H1 (cell line): ENCODE measurements at places on chromosomes 11 and 22. TPM values are rescaled to one million over a fixed set of nuclear protein-coding genes. Genes with fewer than 3 reads are reported as not detected.

The OR51Q1 gene
- not detected in 2 replicates for total RNA-seq

The TENM4 gene
- 7.2 and 8.8 TPM in 2 replicates for total RNA-seq

The TMEM132A gene
- total RNA-seq, result 97.9 and 98.2 TPM in 2 replicates

The CD248 gene
- total RNA-seq, result 3.7 and 3.9 TPM in 2 replicates

The AIFM3 gene
- total RNA-seq, result 0.86 and 1.4 TPM in 2 replicates

The C22orf42 gene
- not detected in 2 replicates for total RNA-seq

The IL17REL gene
- 0.08 and 0.20 TPM in 2 replicates for total RNA-seq

The TMA7B gene
- not detected in 2 replicates for total RNA-seq

The GLYAT gene
- total RNA-seq, result not detected in 2 replicates

DNA sequence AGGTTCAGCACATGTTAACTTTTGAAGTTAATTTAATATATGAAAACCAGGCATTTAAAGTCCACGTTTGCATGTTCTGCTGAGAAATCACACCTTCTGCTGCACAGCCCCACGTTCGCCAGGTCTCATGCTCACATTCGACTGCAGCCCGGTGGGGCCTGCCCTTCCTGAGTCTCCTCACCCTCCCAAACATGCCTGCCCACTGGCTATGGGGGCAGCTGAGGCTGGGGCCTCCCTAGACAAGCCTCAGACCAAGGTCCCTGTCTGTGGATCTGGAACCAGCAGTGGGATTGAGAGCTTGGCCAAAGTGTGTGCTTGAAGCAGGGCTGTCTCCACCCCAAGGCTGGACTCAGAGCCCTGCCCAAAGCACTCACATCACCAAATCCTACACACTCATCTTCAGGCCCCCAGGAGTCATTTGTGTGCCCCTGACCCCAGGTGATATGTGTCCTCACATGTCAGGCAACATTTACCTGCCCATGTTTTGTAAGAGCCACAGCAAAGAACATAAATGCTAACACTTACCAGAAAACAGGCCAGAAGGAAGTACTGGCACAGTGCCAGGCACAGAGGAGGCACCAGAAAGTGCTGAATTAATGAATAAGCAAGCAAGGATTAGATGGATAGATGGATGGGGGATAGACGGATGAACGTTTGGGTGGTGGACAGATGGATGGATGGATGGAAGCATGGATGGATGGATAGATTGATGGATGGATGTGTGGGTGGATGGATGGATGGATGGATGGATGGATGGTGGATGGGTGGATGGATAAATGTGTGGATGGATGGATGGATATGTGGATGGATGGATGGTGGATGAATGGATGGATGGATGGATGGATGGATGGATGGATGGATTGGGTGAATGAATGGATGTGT is 9.4 kb upstream of the FADD start:
- H3K27ac ChIP-seq, result no peak overlapping the region; the same call in 1 of the 2 replicates
- no peak overlapping the region for H3K4me3 ChIP-seq
- no peaks in the 10 kb centered on the region for H3K4me1 ChIP-seq
- no peak for DNase-seq
- H3K36me3 ChIP-seq, result no peaks in the 10 kb centered on the region

DNA sequence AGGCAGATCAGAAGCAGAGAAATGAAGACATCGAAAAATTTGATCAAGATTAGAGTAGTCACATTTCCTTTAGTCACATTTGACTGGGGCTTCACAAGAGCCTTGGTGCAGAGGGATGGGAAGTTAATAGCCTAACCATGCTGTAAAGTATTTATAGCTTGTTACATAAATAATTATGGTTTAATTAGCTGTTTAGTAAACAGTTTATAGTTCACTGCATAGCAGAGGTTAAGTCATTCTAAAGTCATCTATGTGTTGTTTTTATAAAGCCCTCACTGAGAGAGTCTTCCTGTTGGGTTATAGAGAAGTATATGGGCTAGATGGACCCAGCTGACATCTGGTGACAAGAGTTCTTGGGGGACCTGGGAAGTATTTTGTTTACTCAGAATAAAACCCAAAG is 47.1 kb downstream of the INSC start:
- DNase-seq, result no peak
- H3K4me1 ChIP-seq, result no peaks in the 10 kb centered on the region
- no peaks in the 10 kb centered on the region for H3K27me3 ChIP-seq
- H3K4me3 ChIP-seq, result no peak overlapping the region

- peak; percentile 67 for DNase-seq
- peaks cover 12% of the 10 kb centered on the region; the same call in 1 of the 2 replicates for H3K27me3 ChIP-seq
- H3K36me3 ChIP-seq, result no peaks in the 10 kb centered on the region
- no peak overlapping the region for H3K27ac ChIP-seq
Measured at GRCh38 chr11:124195189-124195734, 12.1 kb downstream of the OR10D3 start.

GRCh38 chr22:44609400-44609988 is 92.5 kb upstream of the PRR5 start:
- no peak overlapping the region; the same call in 1 of the 2 replicates for H3K27ac ChIP-seq
- no peak overlapping the region for H3K4me3 ChIP-seq
- no peaks in the 10 kb centered on the region for H3K36me3 ChIP-seq
- no peak for DNase-seq
- H3K4me1 ChIP-seq, result peaks cover 8% of the 10 kb centered on the region; the same call in 1 of the 2 replicates

DNA sequence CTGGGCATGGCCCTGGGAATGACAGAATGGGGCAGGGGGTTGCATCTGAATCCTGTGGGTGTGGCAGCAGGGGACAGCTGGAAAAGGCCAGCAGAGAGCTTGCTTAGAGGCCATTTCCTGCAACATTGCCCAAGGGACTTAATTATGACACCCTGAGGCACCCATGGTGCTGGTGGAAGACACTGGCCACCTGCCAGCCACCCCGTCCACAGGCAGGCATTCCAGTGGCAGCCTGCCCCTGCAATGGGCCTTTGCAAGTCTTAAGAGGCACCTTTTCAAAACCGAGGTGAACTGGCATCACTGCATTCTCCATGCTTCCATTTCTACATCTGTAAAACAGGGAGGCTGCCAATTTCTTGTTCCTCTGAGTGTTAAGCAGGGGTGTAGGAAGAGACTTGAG is 21.6 kb upstream of the SUSD2 start:
- no peak for DNase-seq
- H3K27ac ChIP-seq, result no peak overlapping the region
- no peak overlapping the region for H3K4me3 ChIP-seq
- H3K27me3 ChIP-seq, result peaks cover under 1% of the 10 kb centered on the region

DNA sequence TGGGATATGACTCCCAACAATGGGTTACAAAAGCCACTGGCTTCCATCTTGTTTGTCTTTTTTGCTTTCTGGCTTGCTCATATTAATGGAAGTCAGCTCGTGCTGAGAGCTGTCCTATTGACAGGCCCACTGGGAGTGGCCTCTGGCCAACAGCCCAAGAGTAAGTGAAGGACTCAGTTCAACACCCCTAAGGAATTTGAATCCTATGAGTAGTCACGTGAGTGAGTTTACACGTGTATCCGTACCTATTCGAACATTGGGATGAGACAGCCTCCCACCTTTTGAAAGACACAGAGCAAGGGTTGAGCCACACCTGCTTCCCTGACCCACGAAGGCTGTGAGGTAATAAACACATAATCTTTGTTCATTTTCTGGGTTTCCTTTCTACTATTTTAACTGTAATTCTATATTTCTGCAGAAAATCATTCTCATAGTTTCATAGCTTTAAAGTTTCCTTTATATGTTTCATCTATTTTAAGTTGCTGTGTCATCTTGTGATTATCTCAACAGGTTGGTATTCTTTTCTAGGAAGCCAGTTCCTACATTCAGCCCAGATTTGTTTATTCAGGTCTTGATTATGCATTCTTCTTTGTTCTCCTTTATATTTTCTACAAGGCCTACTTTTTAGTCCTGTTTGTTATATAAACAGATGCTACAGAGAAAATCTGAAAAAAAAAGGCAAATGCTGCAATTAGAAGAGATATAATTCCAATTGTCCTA is 802.3 kb downstream of the CNTN5 start:
- H3K4me1 ChIP-seq, result no peaks in the 10 kb centered on the region
- H3K4me3 ChIP-seq, result no peak overlapping the region
- no peak overlapping the region for H3K27ac ChIP-seq
- H3K36me3 ChIP-seq, result no peaks in the 10 kb centered on the region

GRCh38 chr11:78742430-78742829 is 167.8 kb upstream of the NARS2 start:
- DNase-seq, result no peak
- no peaks in the 10 kb centered on the region for H3K27me3 ChIP-seq
- H3K4me1 ChIP-seq, result no peaks in the 10 kb centered on the region
- no peak overlapping the region for H3K4me3 ChIP-seq

DNA sequence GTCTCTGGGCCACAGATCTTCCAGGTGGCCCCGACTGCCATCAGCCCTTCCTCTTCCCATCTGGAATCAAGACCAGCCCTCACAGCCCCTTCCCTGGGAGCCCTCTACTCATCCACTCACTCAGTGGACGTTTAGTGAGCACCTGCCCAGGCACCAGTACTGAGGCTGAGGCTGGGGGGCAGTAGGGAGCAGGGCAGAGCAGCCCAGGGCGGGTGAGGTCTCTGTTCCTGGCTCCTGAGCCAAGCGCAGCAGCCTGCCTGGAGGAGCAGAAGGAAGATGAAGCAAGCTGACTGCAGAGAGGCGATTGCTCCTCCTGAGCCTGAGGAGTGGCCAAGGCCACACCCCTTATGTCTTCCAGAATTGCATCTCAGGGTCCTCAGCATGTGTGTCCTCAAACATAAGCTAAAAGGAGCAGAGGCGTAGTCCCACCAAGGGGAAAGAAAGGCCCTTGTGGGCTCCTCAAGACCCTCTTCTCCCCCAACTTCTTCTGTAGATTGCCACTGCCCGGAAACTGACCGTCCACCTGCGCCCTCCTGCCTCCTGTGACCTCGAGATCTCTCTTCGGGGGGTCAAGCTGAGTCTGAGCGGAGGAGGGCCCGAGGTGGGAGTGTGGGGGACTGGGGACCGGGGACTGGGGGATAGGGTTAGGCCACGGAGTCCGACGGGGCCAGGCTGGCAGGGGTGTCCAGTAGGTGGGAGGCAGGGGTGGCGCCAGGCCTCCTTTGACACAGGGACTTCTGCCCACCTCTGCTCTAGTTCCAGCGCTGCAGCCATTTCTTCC is 5.8 kb downstream of the MAPK8IP2 start:
- no peaks in the 10 kb centered on the region for H3K36me3 ChIP-seq
- peaks cover 41% of the 10 kb centered on the region for H3K27me3 ChIP-seq
- H3K27ac ChIP-seq, result no peak overlapping the region
- DNase-seq, result no peak
- H3K4me1 ChIP-seq, result no peaks in the 10 kb centered on the region
- no peak overlapping the region for H3K4me3 ChIP-seq

GRCh38 chr11:45730014-45730413 is 64.6 kb upstream of the CHST1 start:
- H3K4me3 ChIP-seq, result no peak overlapping the region
- H3K36me3 ChIP-seq, result no peaks in the 10 kb centered on the region

DNA sequence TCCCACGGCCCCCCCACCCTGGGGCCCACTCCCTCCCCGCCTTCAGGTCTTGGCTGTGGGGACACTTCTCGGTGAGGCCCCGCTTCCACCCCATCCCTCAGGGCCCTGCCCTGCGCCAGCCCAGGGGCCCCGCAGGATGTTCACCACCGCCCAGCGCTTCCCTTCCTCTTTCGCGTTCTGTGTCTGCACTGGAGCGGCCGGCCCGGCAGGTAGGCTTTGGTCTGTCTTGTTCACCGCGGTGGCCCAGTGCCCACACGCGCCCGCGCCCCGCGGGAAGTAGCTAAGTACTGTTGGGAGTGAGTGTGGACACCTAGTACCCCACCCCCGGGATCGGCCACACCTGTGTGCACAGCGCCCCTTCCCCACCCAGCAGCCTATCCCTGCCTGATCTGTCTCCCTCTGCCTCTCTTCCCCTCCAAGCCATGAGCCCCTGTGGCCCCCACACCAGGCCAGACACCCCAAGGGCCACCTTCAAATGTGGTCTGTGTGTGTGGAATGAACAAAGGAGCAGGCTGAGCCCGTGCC is 85.4 kb downstream of the WNT7B start:
- H3K4me1 ChIP-seq, result no peaks in the 10 kb centered on the region
- DNase-seq, result no peak
- no peak overlapping the region for H3K4me3 ChIP-seq
- no peaks in the 10 kb centered on the region for H3K36me3 ChIP-seq
- H3K27me3 ChIP-seq, result no peaks in the 10 kb centered on the region

- H3K36me3 ChIP-seq, result no peaks in the 10 kb centered on the region
- H3K27me3 ChIP-seq, result no peaks in the 10 kb centered on the region
- no peak overlapping the region for H3K4me3 ChIP-seq
- no peaks in the 10 kb centered on the region for H3K4me1 ChIP-seq
- no peak overlapping the region for H3K27ac ChIP-seq
Measured at GRCh38 chr11:83687787-83688186, 401.6 kb upstream of the CCDC90B start.

DNA sequence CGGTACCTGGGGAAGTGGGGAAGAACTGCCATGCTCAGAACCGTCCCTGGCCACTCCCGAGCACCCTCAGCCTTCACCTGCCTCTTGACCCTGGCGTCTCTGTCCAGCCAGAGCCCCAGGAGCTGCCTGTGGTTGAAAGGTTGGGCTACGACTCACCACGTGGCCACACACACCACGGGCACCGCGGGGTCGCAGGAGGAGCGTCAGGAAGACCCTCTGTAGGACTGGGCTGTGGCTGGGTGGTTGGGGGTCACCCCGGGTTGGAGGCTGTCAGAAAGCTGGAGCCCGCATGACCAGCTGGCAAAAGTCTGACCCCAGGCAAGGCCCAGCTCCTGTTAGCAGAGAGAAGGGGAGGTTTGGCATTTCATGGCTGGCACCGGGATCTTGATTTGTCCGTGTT is 11.5 kb downstream of the KRTAP5-5 start:
- H3K4me3 ChIP-seq, result no peak overlapping the region
- H3K36me3 ChIP-seq, result no peaks in the 10 kb centered on the region
- H3K4me1 ChIP-seq, result no peaks in the 10 kb centered on the region
- no peaks in the 10 kb centered on the region for H3K27me3 ChIP-seq

GRCh38 chr11:7793233-7793632 is 3.5 kb downstream of the OR5P2 start:
- no peaks in the 10 kb centered on the region for H3K27me3 ChIP-seq
- no peak overlapping the region for H3K27ac ChIP-seq
- no peak overlapping the region for H3K4me3 ChIP-seq

DNA sequence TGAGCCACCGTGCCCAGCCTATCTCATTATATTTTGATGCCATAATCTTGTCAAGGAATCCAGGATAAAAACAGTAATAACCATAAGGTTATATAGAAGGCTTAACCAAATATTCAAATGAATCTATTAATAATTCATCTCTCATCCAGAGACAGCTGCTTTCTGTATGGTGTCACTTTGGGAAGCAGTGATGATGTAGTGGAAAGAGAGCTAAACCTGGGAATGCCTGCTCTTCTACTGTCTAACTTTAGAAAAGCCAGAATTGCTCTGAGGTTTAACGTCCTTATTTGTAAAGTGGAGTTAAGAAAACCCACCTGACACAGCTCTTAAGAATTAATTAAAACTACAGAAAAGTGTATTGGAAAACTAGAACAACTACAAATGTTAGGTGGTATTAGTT is 29.3 kb upstream of the OR10D3 start:
- no peaks in the 10 kb centered on the region for H3K4me1 ChIP-seq
- DNase-seq, result no peak
- H3K4me3 ChIP-seq, result no peak overlapping the region
- H3K36me3 ChIP-seq, result no peaks in the 10 kb centered on the region
- no peak overlapping the region for H3K27ac ChIP-seq
- no peaks in the 10 kb centered on the region for H3K27me3 ChIP-seq
